NCI-H1694 treated with DMSO at 0.1 percent for 48 hours (cell line): ENCODE measurements at places on chromosomes 1 and 21.
A peak's percentile ranks its signal among the peaks of the same experiment; 100 is the strongest.

DNA sequence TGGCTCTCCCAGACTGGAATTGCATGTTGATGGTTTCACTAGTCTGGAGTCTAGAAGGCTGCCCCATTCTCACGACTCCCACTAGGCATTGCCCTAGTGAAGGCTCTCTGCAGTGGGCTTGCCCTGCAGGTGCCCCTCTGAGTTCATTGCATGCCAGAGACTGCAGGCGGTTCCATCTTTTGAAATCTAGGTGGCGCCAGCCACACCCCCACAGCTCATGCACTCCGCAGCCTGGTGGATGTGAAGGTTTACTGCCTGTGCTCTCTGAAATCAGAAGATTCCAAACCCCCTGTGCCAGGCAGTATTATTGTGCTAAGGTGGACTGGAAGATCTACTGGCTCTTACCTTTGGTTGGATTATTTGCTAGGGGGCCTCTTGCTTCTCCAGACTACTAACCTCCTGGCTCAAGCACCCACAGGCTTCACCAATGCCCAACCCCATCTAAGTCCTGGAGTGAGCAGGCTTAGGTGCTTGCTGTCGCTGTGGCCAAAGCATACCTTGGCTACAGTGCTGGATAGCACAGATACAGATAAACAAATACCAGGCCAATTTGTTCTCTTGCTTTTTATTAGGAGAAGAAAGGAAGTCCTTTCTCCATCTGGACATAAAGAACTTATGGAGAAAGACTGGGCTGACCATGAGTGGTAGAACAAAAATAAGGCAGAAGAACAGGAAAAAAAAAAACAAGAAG, 83.5 kb upstream of the SIM2 start:
- DNase-seq, result no peak

DNA sequence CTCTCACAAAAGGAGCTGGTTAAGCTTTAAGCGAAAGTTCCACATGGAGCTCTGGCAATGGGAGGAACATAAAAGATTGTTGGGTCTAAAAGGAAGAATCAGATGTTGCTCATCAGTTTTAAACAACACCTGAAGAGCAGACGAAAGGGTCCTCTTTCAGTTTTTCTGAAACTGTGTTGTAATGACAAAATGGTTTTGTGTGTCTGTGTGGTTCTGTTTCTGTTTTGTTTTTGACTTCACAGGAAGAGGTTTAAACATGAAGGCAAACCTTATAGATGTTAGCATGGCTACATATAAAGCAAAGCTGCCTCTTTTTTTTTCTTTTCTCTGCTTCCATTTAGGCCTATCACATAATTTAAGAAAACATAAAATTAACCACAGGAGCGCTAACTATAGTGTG, 136.1 kb downstream of the ZP4 start:
- no peak for DNase-seq

GRCh38 chr1:36766481-36766880, 267.8 kb downstream of the GRIK3 start:
- no peak for DNase-seq

DNA sequence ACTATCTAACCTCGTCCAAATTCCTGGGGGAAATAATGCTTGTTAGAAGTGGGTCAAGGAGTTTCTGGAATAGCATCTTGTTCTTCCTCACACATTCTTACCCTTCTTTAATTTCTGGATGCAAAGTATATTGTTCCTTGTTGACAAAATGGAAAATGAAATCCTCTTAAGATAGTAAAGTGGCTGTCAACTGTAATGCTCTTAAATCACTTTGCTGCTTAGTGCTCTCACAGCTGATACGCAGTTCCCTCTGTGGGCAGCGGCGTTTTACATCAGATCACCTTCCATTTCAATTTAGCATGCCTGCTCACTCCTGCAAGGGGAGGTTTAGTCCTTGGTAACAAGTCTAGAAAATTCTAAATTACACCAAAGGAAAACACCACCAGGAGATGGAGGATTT, 113.1 kb downstream of the DNM3 start:
- no peak for DNase-seq

DNA sequence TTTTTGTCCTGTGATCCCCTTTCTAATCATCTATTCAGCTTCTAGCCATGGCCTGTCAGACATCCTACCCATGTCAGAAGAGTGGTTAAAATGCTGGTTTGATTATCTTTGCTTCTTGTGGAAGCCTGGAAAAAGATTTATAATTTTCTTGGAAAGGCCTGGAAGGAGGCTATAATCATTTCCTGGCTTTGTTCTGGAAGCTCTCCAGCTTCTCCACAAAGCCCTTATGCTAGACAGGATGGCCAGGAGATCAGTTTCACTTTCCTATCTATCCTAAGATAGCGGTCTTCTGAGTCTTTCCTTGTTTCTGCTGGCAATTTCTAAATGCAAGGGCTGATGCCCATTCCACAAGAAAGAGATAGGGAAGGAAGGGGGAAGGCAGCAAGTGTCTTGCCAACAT, 90.9 kb upstream of the SLC44A3 start:
- no peak for DNase-seq

GRCh38 chr1:47362828-47363227, 29.2 kb downstream of the CMPK1 start:
- DNase-seq, result no peak

- no peak for DNase-seq
These were observed 55.2 kb downstream of the RNF220 start for GRCh38 chr1:44460107-44460882.

DNA sequence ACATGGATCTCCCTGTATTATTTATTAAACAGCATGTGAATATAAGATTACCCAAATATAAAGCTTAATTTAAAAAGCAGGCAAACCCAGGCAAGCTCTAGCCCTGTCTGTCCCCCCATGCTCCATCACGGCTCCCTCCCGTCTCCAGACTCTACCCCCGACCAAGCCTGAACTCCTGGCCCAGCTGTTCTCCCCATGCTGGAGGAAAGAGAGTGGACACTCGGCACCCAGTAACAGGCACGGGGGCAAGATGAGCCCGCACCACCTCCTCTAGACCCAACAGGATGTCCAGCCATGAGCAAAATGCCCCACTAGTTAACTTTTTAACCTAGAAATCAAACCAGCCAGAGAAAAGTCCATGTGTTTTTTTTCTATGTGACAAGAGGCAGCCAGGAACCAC, 19.3 kb downstream of the SLC19A1 start:
- no peak for DNase-seq

GRCh38 chr1:100536031-100536430, 1.9 kb upstream of the GPR88 start:
- DNase-seq, result no peak

- DNase-seq, result no peak
These were observed 46.5 kb upstream of the CNN3 start for GRCh38 chr1:94973309-94973922.

GRCh38 chr1:214282630-214283242, 1.8 kb downstream of the SMYD2 start:
- DNase-seq, result no peak

DNA sequence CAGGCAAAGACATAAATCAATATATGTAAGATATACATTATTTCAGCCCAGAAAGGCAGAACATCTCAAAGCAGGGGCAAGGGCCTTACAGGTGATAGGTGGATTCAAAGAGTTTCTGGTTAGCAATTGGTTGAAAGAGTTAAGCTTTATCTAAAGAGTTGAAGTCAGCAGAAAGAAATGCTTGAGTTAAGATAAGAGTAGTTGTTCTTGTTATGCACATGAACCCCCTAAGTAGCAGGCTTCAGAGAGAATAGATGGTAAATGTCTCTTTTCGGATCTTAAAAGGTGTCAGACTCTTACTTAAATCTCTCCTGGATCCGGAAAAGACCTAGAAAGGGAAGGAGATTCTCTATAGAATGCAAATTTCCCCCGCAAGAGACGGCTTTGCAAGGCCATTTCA, 8.3 kb upstream of the ZBTB40 start:
- DNase-seq, result no peak

DNA sequence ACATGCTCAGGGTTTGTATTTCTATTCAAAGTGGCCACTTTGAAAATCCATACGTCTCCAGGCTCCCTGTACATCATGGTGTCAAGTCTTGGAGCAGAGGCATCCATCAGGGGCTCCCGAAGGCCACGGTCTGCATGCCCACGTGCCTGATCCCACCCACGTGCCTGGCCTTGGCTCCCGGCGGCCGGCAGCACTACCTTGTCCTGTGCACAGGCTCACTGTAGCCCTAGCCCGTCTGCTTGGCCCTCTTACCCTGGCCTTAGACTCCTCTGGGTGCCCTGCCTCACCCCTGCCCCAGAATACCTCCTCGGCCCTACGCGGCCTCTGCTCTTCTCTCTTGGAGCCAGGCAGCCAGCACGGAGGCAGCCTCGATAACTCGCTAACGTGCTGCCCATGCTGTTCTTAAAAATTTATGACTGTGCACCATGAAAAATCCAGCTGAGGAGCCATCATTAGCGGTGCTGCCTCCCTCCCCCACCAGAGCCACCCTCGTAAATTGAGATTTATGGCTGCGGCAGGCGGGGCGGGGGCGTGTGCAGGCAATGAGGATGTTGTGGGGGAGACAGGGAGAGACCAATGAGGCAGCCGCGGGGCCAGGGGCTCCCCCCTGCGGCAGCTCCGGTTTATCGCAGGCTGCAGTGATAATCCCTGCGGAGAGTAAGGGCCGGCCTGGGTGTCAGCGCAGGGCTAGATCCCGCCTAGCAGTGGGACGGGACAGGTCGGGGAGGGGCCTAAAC, 24.6 kb downstream of the DMAP1 start:
- DNase-seq, result no peak

- no peak for DNase-seq
These were observed 508 bp downstream of the RAVER2 start for GRCh38 chr1:64745181-64745985.

GRCh38 chr1:22709891-22710700, 543 bp upstream of the EPHB2 start:
- peak; percentile 27 for DNase-seq

DNA sequence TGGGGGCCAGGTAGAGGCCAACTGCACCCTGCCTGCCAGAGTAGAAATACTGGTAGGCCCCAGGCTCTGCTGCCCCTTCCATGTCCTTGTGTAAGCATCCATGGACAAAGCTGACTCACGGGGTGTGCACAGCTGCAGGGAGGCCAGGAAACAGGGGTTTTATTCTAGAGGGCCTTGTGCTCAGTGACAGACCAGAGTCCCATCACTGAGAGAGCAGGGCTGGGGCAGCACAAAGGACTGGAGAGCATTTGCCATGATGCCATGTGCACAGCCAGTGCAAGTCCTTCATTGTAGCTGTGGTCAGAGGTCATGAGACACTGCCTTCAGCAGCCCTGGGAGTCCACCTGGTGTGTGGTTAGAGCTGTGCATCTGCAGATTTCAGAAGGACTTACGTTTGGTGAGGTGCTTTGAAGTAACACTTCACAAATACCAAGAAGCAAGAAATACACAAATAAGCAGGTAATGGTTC, 8.1 kb downstream of the ARF1 start:
- no peak for DNase-seq

- no peak for DNase-seq
These were observed 97.5 kb upstream of the KCNE2 start for GRCh38 chr21:34266351-34266750.

DNA sequence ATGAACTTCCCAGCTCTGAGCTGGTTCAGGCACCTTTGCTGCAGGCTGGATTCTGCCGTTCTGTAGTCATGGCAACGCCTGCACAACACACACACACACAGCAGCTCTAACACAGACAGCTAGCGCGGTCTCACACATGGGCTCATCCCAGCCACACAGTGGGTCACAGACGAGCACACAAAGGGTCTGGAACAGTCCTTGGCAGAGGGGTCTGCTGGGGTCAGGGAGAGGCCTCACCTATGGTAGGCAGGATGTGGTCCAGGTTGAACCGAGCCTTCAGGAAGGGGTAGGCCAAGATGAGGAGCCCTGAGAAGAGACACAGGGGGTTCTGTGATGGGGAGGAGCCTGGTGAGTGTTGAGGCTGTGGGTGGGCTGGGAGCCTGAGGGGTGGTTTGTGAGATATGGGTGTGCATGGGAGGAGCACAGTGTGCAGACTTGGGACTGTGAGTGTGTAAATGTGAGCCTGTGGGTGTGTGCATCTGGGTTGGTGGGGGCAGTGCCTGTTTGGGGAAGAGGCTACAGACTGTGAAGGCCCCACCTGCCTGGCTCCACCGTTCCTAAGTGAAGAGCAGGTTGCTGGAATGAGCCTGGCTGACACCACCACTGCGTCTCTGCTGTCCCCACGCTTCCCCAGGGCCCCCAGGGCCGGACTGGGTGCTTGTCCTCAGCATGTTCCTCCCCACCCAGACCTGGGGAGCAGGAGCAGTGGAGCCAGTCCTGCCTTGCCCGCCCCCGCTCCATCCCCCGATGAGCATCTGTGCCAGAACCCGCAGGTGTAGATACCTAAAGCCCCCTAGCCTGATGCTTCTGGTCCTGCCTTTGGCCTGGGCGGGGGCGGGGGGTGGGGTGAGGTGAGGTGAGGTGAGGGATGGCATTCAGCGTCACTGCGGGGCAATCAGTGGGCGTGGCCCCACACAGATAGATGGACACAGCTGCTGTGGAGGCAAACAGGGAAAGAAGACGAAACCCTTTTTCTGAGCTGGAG, 1.5 kb downstream of the KNCN start:
- peak; percentile 55 for DNase-seq

- no peak for DNase-seq
These were observed at the start of gene MAP1LC3C for GRCh38 chr1:241999026-241999425. Gene MAP1LC3C (minus strand): TSS chr1:241999098. CDS start chr1:241999008, 90 bp downstream.

DNA sequence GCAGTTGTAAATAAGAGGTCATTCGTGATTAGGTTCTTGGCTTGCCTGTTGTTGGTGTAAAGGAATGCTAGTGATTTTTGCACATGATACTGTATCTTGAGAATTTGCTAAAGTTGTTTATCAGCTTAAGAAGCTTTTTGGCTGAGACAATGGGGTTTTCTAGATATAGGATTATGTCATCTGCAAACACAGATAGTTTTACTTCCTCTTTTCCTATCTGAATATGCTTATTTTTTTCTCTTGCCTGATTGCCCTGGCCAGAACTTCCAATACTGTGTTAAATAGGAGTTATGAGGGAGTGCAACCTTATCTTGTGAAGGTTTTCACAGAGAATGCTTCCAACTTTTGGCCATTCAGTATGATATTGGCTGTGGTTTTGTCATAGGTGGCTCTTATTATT, 576.1 kb upstream of the RGS18 start:
- no peak for DNase-seq

GRCh38 chr1:81689531-81689941, 111.2 kb upstream of the ADGRL2 start:
- DNase-seq, result no peak

DNA sequence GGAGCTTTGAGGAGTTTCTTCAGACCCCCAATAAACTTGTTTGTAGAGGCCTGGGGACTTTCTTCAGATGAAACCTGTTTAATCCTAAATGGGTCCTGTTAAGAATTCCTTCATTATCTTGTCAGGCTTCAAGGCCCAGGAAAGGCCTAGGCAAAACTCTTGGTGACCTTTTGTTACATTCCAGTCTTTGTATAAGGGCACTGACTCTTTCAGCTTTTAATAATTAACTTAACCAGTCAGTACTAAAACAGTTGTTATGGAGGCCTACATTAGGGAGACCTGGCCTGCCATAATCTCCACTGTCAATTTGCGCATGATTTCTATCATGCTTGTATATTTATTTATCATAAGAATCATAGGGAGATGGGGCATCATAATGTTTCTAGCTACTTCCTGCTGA, 110.2 kb downstream of the FCRL5 start:
- DNase-seq, result no peak
